HCT116 (cell line): ENCODE measurements at places on chromosomes 16 and 17.

GRCh38 chr16:48054881-48055601 is 100.8 kb downstream of the ABCC12 start:
- peak; percentile 35 for DNase-seq

DNA sequence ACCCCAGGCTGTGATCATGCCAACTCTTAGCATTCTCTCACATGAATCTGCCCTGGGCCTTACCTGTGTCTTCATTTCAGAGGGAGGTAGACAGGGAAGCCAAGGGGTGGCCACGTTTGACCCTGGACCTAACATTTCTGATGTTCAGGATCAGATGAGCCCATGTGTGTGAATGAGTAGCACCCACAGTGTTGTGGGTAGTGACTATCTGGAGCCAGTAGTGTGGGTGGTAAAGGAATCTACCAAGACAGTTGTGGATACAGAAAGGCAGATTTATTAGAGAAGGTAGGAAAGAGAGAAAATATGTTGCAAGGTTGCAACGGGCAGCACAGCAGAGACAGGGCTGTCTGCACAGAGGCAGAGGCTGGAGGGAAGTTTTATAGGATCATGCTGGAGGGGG is 60.5 kb downstream of the TK2 start:
- DNase-seq, result no peak

DNA sequence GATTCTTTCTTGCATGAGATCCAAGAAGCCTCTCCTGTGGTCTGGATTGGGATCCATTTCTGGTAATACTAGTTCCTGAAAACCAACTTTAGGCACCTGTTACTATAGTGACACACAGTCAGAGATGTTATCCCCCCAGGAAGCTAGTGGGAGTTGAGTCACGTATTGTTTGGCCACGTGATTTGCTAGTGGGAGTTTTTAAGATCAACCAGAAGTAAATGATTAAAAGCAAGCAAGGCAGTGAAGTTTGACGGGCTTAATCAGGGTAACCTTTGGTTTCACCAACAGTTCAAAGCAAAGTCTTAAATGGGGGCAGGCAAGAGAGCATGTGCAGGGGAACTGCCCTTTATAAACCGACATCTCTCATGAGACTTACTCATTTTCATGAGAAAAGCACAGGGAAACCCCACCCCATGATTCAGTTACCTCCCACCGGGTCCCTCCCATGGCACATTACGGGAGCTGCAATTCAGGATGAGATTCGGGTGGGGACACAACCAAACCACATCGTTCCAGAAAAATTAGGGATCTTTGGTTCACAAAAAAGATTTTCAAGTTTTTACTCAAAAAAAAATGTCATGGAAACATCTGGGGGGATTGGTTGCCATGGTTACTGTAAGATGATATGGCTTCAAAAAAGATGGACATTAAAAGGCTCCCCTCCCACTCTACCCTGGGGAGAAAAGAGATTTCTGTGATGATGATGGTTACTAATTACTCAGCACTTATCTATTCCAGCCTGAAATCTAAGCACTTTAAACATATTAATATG is 483.1 kb upstream of the ERCC4 start:
- DNase-seq, result no peak

- no peak for DNase-seq
These were observed 423.5 kb downstream of the MAF start for GRCh38 chr16:79177018-79177417.

DNA sequence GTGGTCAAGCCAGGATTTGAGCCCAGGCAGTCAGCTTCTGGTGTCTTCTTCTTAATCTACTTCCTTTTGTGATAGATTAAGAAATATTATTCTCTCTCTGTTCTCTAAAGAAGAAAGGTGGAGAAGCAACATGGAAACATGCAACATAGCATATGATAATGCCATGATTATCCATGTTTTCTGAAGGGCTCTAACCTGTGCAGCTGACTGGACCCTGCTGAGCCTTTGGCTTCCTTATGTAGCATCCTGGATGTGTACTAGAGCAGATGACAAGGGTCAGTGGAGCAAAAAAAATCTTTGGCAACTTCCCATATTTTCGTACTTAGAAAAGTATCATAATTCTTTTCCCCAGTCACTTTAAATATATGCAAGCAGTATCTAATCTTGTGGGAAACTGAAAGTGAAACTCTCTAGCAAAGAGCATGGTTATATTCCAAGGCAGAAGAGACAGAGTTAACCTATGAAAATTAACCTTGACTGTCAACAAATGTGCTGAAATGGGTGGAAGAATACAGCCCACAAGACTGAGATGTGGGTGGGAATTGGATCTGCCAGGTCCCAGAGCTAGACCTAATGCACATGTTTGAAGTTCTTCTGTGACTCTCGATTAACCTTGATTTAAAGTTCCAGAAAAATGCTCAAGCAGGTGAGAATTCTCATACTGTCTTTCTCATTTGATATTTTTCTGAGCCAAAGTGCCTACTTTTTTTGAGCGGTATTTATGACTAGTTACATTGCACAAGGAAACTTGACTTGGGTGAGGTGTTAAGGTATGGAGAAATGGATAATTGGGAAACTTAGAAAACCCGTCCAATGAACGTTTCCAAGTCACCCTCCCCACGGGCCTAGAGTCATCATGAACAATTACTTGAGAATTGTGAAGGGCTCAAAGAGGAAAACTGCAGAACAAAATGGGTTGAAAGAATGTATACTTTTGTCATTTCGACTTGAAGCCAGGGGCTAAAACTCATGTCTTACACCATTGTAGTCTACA is 248.6 kb downstream of the FTO start:
- DNase-seq, result no peak

DNA sequence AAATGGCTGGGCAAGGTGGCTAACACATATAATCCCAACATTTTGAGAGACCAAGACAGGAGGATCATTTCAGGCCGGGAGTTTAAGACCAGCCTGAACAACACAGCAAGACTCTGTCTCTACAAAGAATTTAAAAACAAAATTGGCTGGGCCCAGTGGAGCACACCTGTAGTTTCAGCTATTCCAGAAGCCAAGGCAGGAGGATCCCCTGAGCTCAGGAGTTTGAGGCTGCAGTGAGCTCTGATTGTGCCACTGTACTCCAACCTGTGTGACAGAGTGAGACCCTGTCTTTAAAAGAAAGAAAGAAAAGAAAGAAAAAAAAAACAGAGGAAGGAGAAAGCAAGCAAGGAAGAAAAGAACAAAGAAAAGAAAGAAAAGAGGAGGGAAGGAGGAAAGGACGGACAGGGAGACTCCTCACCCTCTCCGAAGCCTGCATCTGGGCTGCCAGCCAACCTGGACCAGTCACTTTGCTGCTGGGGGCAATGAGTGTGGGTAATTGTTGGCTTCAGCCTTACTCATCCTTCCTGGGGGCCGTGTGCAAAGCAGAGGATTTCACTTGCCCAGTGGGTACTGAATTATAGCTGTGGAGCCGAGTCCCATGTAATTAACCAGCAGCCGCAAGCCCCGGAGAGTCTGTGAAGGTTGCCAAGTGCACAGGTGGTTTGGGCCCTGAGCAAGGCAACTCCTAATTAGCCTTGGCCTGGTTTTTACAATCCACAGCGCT is 6.7 kb upstream of the MT4 start:
- no peak for DNase-seq

DNA sequence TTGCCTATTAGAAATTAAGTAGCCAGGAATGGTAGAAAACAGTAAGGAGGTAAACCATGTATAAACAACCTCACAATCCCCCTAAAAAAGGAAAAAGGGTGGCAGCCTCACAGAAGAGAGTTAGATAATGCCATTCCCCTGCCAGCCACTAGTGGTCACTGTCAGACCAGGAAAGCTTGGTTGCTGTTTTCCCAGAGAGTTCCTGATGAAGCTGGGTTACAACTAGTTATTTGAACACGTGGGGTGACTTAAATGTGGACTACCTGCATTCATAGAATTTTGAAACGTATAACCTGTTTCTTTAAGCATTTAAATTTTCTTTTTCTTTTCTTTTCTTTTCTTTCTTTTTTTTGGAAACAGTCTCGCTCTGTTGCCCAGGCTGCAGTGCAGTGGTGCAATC is 5.8 kb downstream of the GPRC5C start:
- peak; percentile 37 for DNase-seq

DNA sequence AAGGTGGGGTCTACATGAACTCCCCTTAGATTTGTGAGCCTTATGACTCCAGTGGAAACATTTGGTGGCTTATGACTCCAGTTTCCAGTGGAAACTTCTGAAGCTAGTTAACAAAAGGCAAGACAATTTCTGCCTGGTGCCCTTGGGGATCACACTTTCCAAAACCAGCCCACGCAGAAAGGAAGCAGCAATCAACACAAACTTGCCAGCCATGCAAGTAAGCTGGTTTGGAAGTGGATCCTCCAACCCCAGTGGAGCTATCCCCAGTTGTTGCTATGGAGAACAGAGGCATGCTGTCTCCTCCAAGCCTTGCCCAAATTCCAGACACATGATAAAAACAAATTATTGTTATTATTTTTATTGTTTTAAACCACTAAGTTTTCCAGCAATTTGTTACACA is 130.9 kb downstream of the CDH11 start:
- DNase-seq, result no peak

- DNase-seq, result no peak
These were observed 288.3 kb downstream of the CNTNAP4 start for GRCh38 chr16:76565542-76565941.

DNA sequence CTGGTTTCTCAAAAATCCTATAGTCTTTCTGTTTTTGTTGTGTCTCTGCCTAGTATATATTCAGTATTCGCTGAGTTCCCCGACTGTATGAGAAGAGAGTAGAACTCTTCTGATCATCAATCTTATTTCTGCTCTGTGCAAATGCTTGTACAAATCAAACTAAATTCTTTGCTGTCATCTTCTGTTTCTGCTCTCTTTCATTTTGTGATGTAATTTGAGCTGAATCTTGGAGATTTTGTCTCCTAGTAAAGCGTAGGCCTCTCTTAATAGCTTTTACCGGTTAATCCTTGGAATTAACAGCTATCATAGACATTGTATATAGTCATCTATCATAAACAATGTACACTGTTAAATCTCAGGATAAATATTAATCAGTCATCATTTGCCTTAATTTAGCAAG is 61.9 kb downstream of the OMG start:
- DNase-seq, result no peak

GRCh38 chr17:56679115-56679776 is 85.7 kb downstream of the NOG start:
- peak; percentile 15 for DNase-seq

- no peak for DNase-seq
These were observed 4.4 kb downstream of the FOXF1 start for GRCh38 chr16:86514481-86515376.

DNA sequence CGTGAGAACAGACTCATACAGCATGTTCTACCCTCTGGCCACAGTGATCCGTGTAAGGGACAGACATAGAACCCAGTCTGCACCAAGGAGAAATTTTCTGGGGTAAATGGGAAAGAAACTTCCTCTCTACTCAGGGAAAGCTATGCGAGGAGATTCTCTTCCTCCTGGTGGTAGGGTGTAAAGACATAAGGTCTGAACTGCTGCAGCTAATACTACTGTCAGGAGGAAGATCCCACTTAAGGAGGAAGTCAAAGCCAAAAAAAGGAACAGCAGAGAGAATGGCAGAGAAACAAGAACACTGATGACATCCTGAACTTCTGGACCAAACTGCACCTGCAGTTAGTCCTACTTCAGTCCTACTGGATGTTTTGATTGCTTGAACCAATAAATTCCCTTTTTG is 7.1 kb upstream of the TM4SF5 start:
- DNase-seq, result no peak

DNA sequence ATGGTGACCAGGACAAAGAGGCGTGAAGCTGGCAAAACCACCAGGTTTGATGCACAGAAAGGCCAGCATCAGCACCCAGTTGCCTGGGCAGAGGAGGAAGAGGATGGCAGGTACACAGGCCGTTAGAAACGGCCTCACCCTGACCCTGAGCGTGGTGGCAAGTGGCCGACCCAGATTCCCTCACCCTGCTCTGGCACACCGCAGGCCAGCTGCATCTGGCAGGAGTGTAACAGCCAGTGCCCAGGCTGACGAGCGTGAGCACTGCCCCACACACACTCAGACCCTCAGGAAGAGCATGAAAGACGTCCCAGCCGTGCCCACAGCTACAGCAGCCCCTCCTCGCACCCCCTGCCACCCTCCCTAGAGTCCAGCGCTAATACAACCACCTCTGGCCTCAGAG is 82.0 kb downstream of the ANKRD11 start:
- no peak for DNase-seq

DNA sequence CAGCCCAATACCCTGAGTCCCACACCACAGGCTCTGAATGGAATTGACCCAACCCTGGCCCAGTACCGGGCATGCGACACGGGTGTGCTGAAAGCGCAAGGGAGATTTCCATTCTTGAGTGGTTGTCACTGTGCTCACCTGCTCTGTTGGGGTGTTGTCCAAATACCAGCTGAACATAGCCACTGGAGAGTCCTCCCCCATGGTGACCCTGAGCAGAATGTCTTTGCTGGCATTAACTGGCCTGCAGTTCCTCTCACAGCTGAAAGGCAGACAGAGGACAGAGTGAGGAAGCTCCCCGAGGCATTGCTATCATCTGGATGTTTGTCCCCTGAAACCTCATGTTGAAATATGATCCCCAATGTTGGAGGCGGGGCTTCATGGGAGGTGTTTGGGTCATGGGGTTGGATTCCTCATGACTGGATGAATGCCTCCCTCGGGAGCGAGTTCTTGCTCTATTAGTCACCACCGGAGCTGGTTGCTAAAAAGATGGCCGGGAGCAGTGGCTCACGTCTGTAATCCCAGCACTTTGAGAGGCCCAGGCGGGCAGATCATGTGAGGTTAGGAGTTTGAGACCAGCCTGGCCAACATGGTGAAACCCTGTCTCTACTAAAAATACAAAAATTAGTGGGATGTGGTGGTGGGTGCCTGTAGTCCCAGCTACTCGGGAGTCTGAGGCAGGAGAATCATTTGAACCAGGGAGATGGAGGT is 57.3 kb upstream of the BCO1 start:
- DNase-seq, result peak; percentile 93

- DNase-seq, result no peak
These were observed 19.5 kb downstream of the ZNF652 start for GRCh38 chr17:49342575-49342936.

DNA sequence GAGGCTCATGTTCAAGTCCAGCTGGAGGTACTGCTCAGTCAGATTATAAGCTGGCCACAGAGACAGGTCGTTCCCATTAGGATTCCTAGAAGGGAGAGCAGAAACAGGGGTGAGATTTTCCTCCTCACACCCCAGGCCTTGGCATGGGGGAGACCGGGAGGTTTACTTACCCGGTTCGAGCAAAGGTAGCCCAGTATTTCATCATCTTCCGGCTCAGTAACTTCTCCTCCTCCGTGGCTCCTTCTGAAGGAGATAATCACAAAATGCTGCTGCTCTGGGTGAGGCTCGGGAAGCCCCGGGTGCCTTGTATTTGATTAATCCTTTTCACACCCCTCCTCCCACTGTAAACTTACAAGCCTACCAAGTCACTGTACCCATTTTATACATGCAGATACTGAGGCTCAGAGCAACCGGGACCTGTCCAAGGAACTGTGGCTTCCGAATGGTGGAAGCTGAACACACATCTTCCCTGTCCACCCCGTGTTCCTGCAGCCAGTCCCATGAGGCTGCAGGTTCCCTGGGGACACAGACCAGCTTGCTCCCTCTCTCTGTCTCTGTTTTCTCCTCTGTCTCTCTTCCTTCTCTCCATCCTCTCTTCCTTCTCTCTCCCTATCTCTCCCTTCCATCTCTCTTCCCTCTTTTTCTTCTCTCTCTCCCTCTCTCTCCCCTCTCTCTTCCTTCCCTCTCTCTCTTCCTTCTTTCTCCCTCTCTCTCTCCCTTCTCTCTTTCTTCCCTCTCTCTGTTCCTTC is 13.9 kb upstream of the CES1 start:
- no peak for DNase-seq
